ENCODE measurements at places on chromosomes 6 and 20.

DNA sequence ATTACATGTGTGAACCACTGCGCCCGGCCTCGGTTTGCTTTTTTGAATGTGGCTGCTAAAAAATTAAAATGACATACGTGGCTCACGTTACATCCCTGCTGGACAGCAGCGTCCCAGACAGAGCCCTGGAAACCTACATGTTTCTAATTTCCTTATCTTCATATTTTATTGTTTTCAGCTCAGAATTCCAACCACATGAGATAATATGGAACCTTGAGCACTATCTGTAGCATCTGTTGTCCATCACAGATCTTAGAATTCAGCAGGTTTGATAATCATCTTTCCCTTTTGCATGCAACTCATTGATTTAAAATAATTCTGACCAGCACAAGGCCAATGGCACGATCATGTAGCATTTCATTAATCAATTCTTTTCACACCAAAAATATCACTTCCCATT is 25.9 kb upstream of the CCR6 start:
- no peak for DNase-seq

- no peak for DNase-seq
These were observed 218.3 kb downstream of the TAF4 start for GRCh38 chr20:61847420-61847748.

GRCh38 chr6:1868561-1869261 is 259.0 kb downstream of the FOXC1 start:
- no peak for DNase-seq

GRCh38 chr20:46099491-46100287 is 9.9 kb upstream of the NCOA5 start:
- no peak for DNase-seq

- no peak for DNase-seq
These were observed 11.0 kb downstream of the RRBP1 start for GRCh38 chr20:17671011-17671410.

DNA sequence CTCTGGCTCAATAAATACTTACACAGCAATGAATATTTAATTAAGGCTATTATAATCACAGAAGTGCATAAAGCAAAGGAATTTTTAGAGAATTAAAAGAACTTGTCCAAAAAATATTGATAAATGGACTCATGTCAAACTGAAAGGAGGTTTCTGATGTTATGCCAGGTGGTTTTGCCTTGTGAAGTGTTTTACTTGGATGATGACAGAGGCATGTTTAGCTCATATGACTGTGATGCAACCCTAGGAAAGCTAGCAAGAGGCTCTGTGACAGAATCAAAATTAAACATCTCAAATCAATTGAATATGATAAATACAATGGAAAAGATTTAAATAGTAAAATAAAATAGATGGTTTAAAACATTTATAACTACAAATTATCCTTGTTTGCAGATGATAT is 137.3 kb downstream of the TMEM200A start:
- DNase-seq: no peak

DNA sequence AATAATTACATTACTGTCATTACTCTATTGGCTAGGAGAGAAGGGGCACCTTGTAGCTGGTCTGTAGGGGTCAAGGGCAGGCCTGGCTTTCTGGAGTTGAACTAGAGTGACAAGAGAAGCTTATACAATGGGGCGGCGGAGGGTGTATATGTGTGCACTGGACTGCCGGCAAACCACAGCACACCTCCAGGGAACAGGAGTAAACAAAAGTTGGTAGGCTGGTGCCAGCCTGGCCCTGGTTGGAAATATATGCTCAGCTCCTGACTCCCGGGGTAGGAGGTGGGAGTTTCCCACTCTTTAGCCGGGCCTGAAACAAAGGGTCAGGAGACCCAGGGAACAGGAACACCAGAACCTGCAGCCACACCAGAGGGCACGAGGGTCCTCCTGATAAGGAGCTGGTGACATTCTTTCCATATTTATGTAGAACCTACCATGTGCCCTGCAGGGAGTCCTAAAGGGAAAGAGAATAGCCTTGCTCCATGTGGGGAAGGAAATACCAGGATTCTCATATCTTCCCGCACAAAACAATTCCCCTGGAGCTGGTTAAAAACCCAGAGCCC is 5.1 kb downstream of the C6orf132 start:
- no peak for DNase-seq
